ENCODE measurements at places on chromosomes 7 and 10. TPM values are rescaled to one million over a fixed set of nuclear protein-coding genes. Genes with fewer than 3 reads are reported as not detected.

- no peaks in the 10 kb centered on the region for H3K27me3 ChIP-seq
- peaks cover 21% of the 10 kb centered on the region for H3K36me3 ChIP-seq
- H3K27ac ChIP-seq, result no peak overlapping the region
Measured at GRCh38 chr10:91864099-91864498, 45.2 kb downstream of the FGFBP3 start.

Gene PHYH
- total RNA-seq, result 11.1 TPM

Gene HDAC9
- 0.86 TPM for total RNA-seq

- H3K4me1 ChIP-seq, result no peaks in the 10 kb centered on the region
- no peak overlapping the region for H3K27ac ChIP-seq
- H3K27me3 ChIP-seq, result no peaks in the 10 kb centered on the region
- no peak for DNase-seq
- H3K36me3 ChIP-seq, result no peaks in the 10 kb centered on the region
Measured at GRCh38 chr7:56040730-56041129, 10.5 kb downstream of the PSPH start.

- no peak overlapping the region for H3K27ac ChIP-seq
- no peaks in the 10 kb centered on the region for H3K36me3 ChIP-seq
- H3K4me3 ChIP-seq, result no peak overlapping the region
- H3K27me3 ChIP-seq, result no peaks in the 10 kb centered on the region
- no peak for DNase-seq
Measured at GRCh38 chr10:108852211-108852610, 1071.1 kb downstream of the XPNPEP1 start.

All from activated T-helper 1 cell treated with anti-CD3 and anti-CD28 coated beads, Interleukin-12 subunit alpha, Interleukin-12 subunit beta, Interleukin-2, Interleukin-4 antibody, amounts not matched to agents 30 ng/mL and 10 ng/mL and 1 ng/mL, durations not matched to agents 14 hours and 24 hours and 36 hours (primary cell).